ENCODE measurements at places on chromosomes 3 and 15.

DNA sequence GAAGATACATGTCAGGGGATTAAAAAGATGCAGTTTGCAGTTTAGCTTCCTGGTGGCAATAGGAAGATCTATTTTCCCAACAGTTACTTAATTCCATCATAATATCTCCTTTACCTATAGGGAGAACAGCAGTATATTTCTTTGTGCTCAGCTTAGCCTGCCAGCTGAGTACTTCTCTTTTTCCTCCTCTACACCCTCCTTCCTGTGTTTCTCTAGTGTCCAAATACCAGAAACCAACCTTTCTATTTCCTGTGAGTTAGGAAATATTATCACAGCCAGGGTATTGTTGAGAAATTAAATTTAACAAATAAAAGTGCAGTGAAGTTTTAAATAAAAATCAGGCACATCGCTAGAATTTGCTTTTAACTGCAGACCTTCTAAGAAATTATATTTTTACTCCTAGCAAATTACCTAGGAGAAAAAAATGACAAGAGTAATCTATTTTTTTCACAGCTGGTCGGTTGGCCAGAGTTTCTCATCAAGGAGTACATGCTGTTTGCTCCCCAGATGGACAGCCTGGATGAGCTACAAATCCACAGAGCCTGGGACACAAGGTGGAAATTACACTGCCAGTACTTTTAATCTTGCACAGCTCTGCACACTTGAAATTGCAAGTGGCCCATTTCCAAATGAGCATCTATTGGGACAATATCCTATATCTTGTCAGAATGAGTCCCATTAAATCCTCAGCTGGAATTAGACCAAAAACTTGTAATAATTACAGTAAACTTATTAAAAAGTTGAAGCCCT lies 185.2 kb upstream of the CFAP20DC start:
- DNase-seq, result no peak

DNA sequence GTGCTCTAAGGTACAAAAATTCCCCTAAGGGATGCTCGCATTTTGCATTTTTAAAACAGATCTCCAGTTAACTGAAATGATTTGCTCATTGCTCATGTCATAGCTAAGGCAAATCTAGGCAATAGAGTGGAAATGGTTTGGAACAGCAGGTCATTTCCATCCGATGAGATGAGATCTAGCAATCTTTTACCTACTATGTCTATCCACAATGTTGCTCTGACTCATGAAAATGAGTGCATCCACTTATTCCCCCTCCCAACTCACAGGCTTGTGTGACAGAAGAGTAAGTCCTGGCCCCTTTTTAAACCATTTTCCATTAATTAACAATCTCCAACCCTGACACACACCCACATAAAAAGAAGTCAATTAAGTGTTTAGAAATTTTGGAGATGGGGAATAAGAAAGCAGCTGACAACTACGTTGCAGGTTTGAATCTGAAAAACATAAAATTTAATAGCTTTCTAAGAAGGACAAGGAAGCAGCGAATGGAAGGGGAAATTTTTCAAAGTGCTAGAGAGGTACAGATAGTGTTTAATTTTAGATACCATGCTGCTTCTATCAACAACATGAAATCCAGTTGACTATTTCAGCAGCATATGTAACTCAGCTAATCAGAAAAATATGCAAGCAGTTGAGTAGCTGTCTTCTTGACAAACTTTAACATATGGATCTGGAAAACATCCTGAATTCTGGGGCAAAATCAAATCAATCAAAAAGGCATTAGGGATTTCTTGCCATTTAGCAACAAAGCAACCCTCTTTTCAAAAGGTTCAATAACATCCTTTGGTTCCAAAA lies 112.0 kb downstream of the TMCO5A start:
- no peak for DNase-seq

- DNase-seq, result no peak
Measured at GRCh38 chr15:64566629-64567427, 106.5 kb downstream of the ZNF609 start.

DNA sequence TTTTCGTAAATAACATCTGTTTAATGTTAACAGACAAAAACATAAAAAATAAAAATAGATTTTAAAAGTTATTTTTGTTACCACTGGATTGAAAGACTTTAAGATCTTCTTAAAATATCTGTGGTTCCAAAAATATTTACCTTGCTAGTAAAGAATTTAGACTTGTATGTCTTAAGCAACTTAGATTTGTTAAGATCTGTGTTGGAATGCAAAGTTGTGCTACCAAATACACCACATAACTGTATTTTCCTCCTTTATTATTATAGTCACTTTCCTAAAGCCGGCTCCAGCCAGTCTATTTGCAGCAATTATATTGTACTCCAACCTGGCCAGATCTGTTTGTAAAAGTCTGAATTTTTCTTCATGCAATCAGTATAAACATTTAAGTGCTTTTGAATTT lies 63.7 kb downstream of the SPRED1 start:
- no peak for DNase-seq

DNA sequence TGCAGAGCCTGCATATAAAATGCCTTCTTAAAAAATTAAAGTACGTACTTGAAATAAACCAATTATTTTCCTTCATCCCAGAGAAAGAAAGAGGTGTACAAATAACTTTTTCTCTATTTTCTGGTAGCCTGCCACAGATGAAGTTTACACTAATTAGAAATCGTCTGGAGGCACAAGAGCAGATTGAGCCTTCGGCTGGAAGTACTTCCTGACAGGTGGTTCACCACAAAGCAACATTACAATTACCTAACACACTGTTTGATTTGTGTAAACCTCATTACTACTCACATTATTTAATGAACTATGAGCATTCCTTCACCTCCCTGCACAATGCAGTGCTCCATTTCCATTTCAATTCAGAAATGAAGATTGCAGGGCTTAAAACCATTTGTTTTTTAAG lies 856.1 kb downstream of the SI start:
- no peak for DNase-seq

GRCh38 chr3:168414149-168414548 lies 318.4 kb upstream of the GOLIM4 start:
- no peak for DNase-seq

GRCh38 chr3:81769299-81769698 lies 7.9 kb upstream of the GBE1 start:
- no peak for DNase-seq

DNA sequence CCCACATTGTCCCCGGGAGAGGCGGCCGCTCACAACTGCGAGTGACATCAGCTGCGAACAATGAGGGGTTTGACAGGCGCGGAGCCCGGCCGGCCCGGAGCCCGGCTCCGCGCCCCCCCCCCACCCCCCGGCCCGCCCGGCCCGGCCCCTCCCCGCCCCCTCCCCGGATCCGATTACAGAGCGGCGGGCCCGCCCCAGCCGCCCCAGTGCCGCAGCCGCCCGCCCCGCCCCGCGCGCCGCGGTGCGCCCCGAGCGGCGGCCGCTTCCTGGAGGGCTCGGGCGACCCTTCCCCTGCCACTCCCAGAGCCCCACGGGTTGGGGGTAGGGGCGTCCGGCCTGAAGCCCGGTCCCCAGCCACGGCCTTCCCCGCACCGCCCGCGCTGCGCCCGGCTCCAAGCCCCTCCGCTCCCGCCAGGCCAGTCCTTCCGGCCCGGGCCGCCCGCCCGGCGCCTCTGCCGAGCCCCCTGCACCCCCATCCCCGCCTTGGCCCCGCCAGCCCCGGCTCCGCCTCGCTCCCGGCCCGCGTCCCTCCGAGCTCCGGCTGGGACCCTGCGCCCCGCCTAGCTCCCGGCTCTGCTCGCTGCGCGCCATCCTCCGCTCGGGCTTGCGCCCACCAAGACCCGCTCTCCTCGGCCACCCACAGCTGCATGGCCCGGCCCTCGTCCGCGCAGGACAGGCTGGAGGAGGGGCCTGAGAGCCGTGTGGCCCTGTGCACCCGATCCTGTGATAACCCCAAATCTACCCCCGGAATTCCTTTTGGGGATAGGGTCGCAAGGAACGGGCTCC lies at the start of gene PCBP4:
PCBP4 (minus strand) TSS at position 71 of the 786 bp plus-strand sequence. CDS start 6,214 bp downstream, outside the sequence.
- peak; percentile 7 for DNase-seq

GRCh38 chr3:197064771-197065170 lies 35.2 kb upstream of the MELTF start:
- DNase-seq, result no peak

DNA sequence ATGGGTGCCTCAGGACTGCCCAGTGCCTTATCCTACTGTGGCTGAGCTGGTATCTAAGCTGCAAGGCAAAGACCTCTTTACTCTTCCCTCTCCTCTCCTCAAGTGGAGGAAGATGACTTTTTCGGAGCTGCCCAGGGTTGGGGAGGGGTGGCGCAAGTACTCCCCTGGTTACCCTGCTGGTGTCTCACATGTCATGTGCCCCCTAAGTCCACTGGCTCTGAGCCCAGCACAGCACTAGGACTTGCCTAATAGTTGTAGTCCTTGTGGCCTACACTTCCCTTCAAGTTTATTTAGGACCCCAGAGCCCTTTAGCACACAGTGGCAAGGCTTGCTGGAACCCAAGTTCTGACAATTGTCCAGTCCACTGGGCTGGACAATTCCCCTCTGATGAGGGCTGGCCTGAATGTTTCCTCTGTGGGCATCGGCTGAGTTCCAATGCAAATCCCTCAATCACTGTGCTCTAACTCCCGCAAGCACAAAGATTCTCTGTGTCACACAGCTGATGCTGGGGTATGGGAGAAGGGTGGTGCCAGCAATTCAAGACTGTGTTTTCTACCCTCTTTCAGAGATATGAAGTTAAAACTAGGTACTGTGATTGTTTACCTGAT lies 60.4 kb downstream of the UQCC5 start:
- DNase-seq, result no peak
